ENCODE measurements at places on chromosomes 1 and 21.

DNA sequence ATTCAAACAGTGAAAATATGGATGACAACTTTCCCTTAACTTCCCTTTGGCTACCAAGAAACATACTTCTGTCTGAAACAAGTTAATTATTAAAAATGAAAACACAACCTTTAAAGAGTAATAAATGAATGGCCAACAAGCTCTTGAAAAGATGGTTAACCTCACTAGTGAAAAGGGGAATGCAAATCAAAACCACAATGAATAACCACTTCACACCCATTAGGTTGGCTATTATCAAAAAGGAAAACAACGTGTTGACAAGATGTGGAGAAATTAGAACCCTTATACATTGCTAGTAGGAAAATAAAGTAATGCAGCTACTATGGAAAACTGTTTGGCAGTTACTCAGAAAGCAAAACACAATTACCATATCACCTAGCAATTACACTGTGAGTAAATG is 14.1 kb downstream of the COP1 start:
- DNase-seq = no peak

DNA sequence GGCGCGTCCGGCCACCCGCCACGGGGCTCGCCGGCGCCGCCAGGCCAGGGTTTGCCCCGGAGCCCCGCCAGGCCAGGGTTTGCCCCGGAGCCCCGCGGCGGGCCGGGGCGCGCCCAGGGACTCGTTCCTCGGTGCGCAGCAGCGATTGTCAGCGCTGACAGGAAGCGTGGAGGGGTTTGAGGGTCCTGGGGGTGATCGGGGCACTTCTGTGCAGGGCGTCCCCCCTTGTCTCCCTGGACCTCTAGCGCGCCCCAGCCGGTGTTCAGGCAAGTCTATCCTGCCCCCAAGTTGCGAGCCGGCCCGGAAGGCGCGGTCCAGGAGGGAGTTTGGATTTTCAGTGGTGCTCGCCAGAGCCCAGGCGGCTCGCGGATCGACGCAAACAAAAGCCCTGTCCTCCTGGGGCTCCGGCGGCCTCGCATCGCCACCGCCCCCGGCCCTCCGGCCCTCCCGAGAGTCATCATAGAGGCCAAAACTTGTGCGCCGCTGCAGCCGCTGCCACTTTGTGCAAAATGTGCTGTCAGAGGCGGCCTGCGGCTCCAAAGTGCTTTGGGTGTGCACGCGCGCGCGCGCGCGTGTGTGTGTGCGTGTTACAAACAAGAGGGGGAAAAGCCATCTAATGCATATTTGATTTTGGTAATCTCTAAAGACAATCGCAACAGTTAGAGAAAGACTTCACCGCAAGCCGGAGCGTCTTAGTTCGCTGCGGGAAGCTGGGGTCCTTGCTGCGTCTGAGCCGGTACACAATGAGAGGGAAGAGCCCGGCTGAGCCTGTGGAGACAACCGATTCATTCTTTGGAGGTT is 1.0 kb downstream of the ROR1 start:
- no peak for DNase-seq

GRCh38 chr1:178344513-178345091 is 152.2 kb downstream of the CLEC20A start:
- DNase-seq = no peak

DNA sequence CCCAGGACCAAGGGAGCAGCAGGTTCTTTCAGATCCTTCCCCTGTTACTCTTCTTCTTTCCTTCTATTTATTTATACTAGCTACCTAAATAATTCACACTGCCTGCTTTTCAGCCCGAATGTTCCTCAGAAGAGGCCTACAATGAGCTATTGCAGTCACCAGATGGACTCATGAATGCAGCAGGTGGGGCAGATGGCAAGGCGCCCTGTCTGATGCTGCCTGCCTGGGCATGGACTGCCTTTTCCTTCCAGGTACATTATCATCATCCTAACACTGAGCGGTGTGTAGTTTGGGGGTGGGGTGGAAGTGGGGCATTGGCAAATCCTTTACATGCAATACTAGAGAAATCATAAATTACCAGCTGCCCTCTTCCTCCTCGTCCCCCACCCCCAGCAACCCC is 17.6 kb downstream of the ESRRG start:
- no peak for DNase-seq

DNA sequence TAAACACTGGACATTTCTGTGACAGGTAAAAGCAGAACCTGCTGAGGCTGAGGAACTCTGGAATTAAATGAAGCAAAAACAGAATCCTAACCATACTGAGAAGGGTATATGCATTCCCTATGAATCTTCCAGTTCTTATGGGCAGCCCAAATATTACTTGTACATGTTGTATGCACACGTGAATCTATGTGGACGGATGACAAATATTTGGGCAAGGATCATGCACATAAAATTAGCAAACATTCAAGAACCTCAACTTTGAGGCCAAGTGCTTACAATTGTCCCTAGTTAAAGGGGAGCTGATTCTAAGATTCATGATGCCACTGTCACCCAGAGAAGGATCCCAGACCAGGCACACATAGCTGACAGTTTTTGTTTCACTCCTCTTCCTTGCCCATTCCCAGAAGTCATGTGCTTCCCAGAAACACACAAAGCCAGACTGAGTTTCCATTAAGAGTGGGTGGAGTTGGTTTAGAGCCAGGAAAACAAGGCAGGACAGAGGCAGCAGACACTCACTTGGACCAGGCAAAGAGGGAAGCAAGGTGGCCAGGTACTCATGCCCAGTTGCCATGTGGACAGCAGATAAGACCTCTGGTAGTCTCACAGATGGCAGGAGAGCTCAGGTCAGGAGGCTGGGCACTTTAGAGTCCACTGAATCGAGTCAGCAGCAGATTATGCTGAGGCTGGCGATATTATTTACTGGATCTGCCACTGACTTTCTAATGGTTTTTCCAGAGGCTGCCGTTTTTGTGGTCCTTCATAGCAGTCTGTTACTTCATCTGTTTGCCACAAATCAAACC is 25.6 kb downstream of the AK2 start:
- DNase-seq = no peak

- no peak for DNase-seq
These were observed 784 bp upstream of the KCND3 start for GRCh38 chr1:111990026-111990877.

DNA sequence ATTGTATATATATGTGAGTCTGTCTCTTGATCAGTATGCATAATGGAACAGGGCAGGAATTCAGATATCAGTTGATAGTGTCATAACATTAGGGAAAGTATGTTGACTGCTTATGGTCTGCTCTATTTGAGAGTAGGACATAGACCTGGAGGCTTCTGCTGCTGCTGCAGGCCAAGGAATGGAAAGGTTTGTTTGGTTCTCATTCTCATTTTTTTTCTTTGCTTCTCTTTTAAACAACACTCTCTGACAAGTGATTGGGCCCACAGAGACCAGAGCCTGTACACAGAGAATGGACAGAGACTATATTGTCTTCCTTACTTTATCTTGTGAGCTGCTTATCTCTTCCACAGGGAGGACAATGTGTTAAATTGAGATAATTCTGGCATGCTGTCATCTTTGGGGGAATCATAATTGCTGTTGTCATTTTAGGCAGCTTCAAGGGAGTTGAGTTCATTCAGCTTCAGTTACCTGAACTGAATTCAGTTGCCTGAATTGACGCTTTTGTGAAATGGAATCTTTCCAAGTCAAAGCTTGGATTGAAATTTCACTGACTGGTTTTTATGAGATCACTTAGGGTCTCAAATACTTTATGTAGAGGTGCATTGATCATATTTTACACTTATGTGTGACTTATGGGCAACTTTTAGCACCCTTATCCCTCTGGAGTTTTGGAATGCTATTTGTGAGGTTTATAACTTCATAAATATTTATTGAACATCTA is 16.9 kb downstream of the CAP1 start:
- no peak for DNase-seq

DNA sequence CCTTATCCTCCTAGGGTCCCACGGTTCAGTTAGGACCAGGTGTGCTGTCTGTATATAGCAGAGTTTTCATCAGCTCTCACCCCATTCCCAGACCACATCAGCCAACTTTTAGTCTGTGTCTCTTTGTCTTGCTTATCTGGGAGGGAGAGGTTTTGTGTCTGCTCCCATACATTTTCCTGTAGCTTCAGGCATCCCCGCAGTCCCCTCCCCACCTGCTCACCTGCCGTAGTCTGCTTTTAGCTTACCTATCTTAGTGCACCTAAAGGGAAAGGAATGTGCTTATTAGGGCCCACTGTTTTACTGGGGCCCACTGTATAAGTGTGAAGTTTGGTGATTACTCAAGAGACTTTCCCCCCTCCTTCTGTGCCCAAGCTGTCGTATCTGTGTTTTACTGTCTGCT is 225.1 kb downstream of the PLA2G4A start:
- DNase-seq = no peak
